NCI-H2081 (cell line): ENCODE measurements at places on chromosomes 5 and 9.

DNA sequence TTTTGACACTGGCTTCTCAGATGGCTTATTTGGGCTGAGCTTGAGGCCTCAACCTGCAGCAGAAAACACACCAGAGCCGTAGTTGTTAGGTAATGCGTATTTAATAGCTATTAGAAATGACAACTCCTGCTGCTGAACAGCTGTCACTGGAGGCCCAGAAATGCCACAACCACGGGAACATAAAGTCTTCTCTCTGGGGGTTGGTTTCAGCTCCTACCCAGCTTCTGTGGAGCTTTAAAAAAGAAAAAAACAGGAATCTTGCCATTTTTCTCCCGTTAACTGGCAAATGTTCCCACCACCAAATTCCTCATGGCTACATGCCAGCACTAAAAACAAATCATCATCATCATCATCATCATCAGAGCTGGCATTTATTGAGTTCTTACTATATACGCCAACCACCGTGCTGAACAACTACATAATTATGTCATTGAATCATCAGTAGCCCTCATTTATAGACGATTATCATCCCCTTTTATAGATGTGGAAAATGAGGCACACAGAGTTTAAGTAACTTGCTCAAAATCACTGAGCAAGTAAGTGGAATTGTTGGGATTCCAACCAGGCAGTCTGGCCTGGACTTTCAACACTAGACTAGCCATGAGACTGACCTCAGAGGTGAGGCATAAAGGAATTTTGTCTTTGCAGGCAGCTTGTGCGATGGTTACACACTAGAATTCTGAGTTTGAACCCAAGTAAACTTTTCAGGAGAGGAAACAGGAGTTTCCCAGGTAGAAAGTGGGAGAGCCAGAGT lies 185.3 kb upstream of the WWC1 start:
- DNase-seq, result no peak

- no peak for DNase-seq
Measured at GRCh38 chr9:76231001-76231400, 163.2 kb downstream of the RFK start.

- no peak for DNase-seq
Measured at GRCh38 chr5:74352256-74352655, 288.3 kb downstream of the ENC1 start.

- no peak for DNase-seq
Measured at GRCh38 chr9:93890436-93890935, 64.7 kb downstream of the BARX1 start.

GRCh38 chr5:179137016-179137642 lies 77.0 kb downstream of the ZNF354C start:
- DNase-seq, result no peak

DNA sequence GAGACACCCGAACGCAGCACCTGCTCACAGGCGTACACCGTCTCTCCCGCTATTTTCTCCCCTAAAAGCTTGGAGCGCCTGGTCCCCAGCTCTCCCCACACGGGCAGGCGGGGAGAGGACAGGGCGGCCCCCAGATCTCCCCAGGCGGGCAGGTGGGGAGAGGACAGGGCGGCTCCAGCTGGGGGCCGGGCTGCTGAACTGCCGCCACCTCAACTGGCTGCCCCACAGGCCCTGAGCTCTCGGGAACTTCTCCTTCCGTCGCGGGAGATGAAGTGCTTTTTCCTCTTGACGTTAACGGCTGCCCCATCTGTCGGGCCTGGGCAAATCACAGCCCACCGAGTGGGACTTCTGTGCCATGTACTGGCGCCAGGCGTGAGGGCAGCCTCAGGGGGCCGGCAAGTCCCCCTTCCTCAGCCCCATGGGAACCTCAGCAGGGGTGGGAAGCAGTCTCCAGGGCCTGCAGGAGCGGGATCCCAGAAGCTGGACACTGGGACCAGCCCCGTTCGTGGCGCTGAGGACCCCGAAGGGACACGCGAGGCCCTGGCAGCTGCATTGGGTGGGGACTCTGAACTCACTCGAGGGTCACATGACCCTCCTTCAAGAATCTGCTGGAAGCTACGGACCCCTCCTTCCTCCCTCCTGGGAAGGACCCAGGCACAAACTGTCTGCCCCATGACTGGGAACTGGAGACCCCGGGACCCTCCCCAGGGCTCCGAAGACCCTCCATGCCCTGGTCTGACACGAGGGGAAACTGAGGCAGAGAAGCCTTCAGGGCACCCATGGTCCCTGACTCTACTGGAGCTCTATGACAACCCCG lies 5.7 kb upstream of the EGFL7 start:
- DNase-seq, result no peak

GRCh38 chr9:105439428-105439827 lies 8.4 kb upstream of the FSD1L start:
- no peak for DNase-seq

GRCh38 chr9:121708768-121709488 lies 57.5 kb downstream of the DAB2IP start:
- no peak for DNase-seq

DNA sequence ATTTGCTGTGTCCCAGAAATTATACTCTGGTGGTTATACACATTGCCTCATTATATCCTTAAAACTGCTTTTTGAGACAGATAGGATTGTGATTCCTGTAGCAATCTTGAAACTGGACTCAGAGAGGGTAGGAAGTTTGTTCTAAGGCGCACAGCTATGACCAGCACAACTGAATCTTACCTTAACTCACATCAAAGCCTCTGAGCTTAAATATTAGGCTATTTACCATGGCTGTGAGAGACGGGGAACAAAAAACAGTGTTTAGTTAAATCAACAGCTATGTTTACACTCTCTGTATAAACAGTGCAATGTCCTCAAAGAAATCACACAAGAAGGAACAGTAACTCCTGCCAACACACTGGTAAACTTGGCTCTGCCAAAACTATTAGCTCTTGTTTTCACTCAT lies 50.9 kb upstream of the TUT7 start:
- DNase-seq, result peak; percentile 13

- DNase-seq, result no peak
Measured at GRCh38 chr9:121667890-121668289, 16.5 kb downstream of the DAB2IP start.

GRCh38 chr9:68999393-69000105 lies 14.4 kb downstream of the PRKACG start:
- DNase-seq, result peak; percentile 88

GRCh38 chr5:140042643-140043507 lies at the start of gene NRG2:
NRG2 (minus strand) TSS chr5:140043299.
- DNase-seq, result peak; percentile 25
